Activated T-helper 2 cell treated with anti-CD3 and anti-CD28 coated beads, Interferon-gamma antibody, Interleukin-2, Interleukin-4, amounts not matched to agents 10 μg/mL and 5 μg/mL and 100 μg/mL, durations not matched to agents 14 hours and 24 hours and 36 hours (primary cell): ENCODE measurements at places on chromosomes 3 and 15. TPM values are rescaled to one million over a fixed set of nuclear protein-coding genes. Genes with fewer than 3 reads are reported as not detected.
A peak's percentile ranks its signal among the peaks of the same experiment; 100 is the strongest.

MKRN2OS gene
- total RNA-seq, result not detected in 2 replicates

LTF gene
- not detected in 2 replicates for total RNA-seq

TTLL13 gene
- 0.34 and 1.3 TPM in 2 replicates for total RNA-seq

CCDC50 gene
- 28.5 and 32.1 TPM in 2 replicates for total RNA-seq

LDHAL6B gene
- total RNA-seq, result not detected in 2 replicates

IL5RA gene
- 0.18 TPM in 1 of 2 replicates, not detected in the other for total RNA-seq

SAMD7 gene
- total RNA-seq, result not detected in 2 replicates

TMC3 gene
- not detected in 2 replicates for total RNA-seq

SENP8 gene
- total RNA-seq, result 1.5 and 2.0 TPM in 2 replicates

ROPN1 gene
- total RNA-seq, result not detected in 2 replicates

GRCh38 chr3:15206662-15207576, 873 bp downstream of the CAPN7 start:
- peaks cover 21% of the 10 kb centered on the region for H3K36me3 ChIP-seq
- H3K4me3 ChIP-seq, result peak overlapping the region; percentile 96
- no peaks in the 10 kb centered on the region for H3K27me3 ChIP-seq
- peak; percentile 21 for DNase-seq
- H3K4me1 ChIP-seq, result peaks cover 31% of the 10 kb centered on the region

- H3K27ac ChIP-seq, result no peak overlapping the region
- H3K4me1 ChIP-seq, result peaks cover 11% of the 10 kb centered on the region
- DNase-seq, result no peak
- peaks cover 40% of the 10 kb centered on the region for H3K27me3 ChIP-seq
Measured at GRCh38 chr15:38421069-38421690, 32.7 kb upstream of the FAM98B start.

DNA sequence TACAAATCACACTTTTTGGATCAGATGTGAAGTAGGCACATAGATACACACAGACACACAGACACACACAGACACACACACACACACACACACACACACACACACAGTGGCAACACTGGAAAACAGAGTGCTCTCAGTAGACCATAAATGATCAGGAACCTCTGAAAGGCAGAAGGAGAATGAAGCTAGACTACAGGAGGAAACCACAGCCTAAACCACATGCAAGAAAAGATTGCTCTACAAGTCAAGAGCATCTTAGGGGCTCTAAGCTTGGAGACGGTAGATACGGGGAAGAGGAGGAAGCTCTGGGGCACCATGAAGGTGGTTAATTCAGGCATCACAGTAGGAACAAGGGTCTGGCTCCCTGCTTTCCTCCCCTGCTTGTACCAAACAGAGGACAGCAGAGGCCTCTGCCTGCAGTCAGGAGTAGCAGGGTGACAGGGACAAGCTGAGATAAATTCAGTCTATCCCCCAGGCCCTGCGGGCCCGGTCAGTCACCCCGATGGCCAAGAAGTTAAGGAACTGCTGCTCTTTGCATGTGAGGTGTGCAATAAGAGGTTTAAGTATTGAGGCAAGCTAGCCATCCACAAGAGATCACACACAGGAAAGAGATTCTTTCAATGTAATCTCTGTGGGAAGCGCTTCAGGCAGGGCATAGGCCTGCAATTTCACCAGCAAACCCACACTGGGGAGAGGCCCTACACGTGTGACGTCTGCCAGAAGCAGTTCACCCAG, 23.5 kb upstream of the ARPIN start:
- peak; percentile 26 for DNase-seq
- H3K4me1 ChIP-seq, result peaks cover 24% of the 10 kb centered on the region
- no peaks in the 10 kb centered on the region for H3K36me3 ChIP-seq
- H3K27ac ChIP-seq, result peak overlapping the region; percentile 35
- H3K27me3 ChIP-seq, result peaks cover 4% of the 10 kb centered on the region

GRCh38 chr3:141110322-141110721, 59.2 kb downstream of the SPSB4 start:
- no peaks in the 10 kb centered on the region for H3K36me3 ChIP-seq
- no peak overlapping the region for H3K27ac ChIP-seq
- no peaks in the 10 kb centered on the region for H3K4me1 ChIP-seq
- no peak for DNase-seq

- DNase-seq, result no peak
- peak overlapping the region; percentile 100 for H3K4me3 ChIP-seq
- H3K4me1 ChIP-seq, result peaks cover 51% of the 10 kb centered on the region
- peaks cover 45% of the 10 kb centered on the region for H3K36me3 ChIP-seq
- H3K27me3 ChIP-seq, result no peaks in the 10 kb centered on the region
Measured at GRCh38 chr3:88057630-88058305, 1.0 kb downstream of the CGGBP1 start.

DNA sequence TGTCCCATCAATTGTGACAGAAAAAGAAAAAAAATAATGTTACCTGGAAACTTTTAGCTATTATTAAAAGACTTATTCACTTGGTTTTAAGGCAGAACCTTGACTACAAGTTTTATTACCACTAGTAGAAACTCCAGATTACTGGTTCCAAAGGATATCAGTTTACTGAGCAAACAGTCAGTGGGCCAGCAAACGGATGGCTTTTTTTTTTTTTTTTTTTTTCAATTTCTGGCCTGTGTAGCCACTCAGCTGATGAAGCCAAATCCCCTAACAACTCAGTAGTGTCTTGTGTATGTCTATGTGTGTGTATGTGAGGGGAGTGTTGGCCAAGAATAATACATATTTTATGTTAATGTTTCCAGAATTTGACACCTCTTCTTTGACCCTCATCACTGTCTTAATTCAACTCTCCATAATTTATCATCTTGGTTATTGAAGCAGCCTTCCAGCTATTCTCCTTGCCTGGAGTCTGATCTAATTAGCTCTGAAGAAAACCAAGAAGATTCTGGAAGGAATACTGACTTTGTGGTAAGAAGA, 724.9 kb downstream of the NSUN3 start:
- no peaks in the 10 kb centered on the region for H3K27me3 ChIP-seq
- H3K4me3 ChIP-seq, result no peak overlapping the region
- H3K4me1 ChIP-seq, result no peaks in the 10 kb centered on the region
- DNase-seq, result no peak

DNA sequence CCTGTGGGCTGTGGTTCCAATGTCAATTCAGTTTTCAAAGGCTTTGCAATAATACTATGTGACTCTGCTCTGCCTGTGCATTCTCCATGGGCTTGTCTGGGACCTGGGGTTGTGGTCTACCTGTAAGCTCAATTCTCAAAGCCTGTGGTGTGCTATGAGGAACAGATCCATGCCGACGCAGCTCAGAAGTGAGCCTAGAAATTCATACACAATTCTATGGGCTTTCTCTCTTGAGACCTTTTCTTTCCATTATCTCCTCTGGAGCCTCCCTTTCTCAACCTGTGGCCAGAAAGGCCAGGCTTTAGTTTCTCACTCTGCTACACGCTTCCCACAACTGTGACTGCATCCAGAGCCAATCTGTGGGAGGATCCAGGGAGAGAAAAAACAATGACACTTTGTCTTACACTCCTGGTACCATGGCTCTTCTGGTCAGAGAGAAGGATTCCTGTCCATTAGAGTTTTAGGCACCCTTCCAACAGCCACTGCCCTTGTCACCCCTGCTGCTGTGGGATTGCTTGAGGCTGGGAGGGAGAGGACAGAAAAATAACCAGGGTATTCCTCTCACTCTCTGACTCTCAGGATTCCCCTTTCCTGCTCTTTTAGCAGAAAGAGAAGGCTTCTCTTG, 34.1 kb upstream of the KLF13 start:
- peaks cover 3% of the 10 kb centered on the region for H3K36me3 ChIP-seq
- H3K4me1 ChIP-seq, result no peaks in the 10 kb centered on the region
- H3K4me3 ChIP-seq, result no peak overlapping the region
- peaks cover 72% of the 10 kb centered on the region for H3K27me3 ChIP-seq
- H3K27ac ChIP-seq, result no peak overlapping the region

- H3K4me1 ChIP-seq, result no peaks in the 10 kb centered on the region
- no peak overlapping the region for H3K27ac ChIP-seq
- H3K4me3 ChIP-seq, result no peak overlapping the region
Measured at GRCh38 chr15:60830479-60830878, 351.5 kb upstream of the ICE2 start.

DNA sequence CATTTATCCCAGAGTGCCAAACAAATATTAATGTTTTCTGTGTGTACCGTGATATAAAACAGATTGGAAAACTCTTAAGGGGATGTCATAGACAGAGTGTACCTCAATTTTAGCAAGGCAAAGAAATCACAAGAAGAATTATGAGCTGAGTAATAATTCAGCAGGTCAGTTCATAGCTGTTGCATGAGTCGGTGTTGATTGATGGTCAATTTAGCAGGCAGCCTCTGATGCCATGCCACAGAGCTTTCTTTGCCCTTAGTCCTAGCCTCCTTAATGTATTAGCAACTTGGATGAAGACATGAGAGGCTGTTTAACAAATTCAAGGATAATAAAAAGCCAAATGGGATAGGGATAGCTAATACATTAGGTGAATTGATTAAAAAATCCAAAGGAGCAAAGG, 6.8 kb downstream of the SLC35A5 start:
- H3K27me3 ChIP-seq, result no peaks in the 10 kb centered on the region
- peaks cover 21% of the 10 kb centered on the region for H3K4me1 ChIP-seq
- no peak overlapping the region for H3K27ac ChIP-seq
- H3K4me3 ChIP-seq, result no peak overlapping the region
- DNase-seq, result no peak

GRCh38 chr15:96020133-96020532, 310.4 kb upstream of the NR2F2 start:
- no peak for DNase-seq
- H3K36me3 ChIP-seq, result no peaks in the 10 kb centered on the region
- H3K27me3 ChIP-seq, result no peaks in the 10 kb centered on the region
- no peak overlapping the region for H3K4me3 ChIP-seq
- H3K27ac ChIP-seq, result no peak overlapping the region

GRCh38 chr15:88126695-88127431, 129.7 kb downstream of the NTRK3 start:
- H3K4me1 ChIP-seq, result peaks cover 3% of the 10 kb centered on the region
- no peak overlapping the region for H3K27ac ChIP-seq
- no peaks in the 10 kb centered on the region for H3K27me3 ChIP-seq
- no peaks in the 10 kb centered on the region for H3K36me3 ChIP-seq
- no peak overlapping the region for H3K4me3 ChIP-seq

- no peak overlapping the region for H3K27ac ChIP-seq
- no peaks in the 10 kb centered on the region for H3K27me3 ChIP-seq
- DNase-seq, result no peak
Measured at GRCh38 chr3:20930034-20930433, 744.0 kb upstream of the SGO1 start.

DNA sequence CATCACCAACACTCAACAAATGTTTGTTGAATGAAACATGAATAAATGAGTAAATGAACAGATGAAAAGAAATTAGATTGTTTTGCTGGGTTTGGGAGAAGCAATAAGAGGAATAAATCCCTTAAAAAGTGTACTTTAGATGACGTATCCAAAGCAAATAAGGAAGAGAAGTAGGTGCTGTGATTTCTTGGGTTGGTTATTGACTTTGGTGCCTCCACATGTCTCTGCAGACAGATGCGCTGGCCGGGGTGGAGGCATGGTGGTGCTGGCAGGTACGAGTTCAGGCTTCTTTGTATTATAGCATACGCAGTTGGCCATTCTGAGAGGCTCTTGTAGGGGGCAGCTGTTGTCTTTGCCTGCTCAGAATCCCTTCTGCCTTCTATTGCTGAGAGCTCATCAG, 178.9 kb downstream of the POLR2M start:
- no peaks in the 10 kb centered on the region for H3K4me1 ChIP-seq
- H3K27ac ChIP-seq, result no peak overlapping the region
- H3K36me3 ChIP-seq, result no peaks in the 10 kb centered on the region

- no peaks in the 10 kb centered on the region for H3K27me3 ChIP-seq
- no peaks in the 10 kb centered on the region for H3K4me1 ChIP-seq
- no peak overlapping the region for H3K27ac ChIP-seq
- H3K36me3 ChIP-seq, result no peaks in the 10 kb centered on the region
Measured at GRCh38 chr15:47744496-47744895, 27.2 kb downstream of the SEMA6D start.

GRCh38 chr15:87155771-87156170, 1076.1 kb downstream of the AGBL1 start:
- H3K36me3 ChIP-seq, result no peaks in the 10 kb centered on the region
- peaks cover 2% of the 10 kb centered on the region for H3K4me1 ChIP-seq
- no peaks in the 10 kb centered on the region for H3K27me3 ChIP-seq
- no peak overlapping the region for H3K4me3 ChIP-seq
- DNase-seq, result no peak

GRCh38 chr3:170830580-170830979, 39.4 kb downstream of the RPL22L1 start:
- no peak for DNase-seq
- peaks cover 36% of the 10 kb centered on the region for H3K27me3 ChIP-seq
- no peak overlapping the region for H3K4me3 ChIP-seq
- no peak overlapping the region for H3K27ac ChIP-seq
- no peaks in the 10 kb centered on the region for H3K36me3 ChIP-seq

DNA sequence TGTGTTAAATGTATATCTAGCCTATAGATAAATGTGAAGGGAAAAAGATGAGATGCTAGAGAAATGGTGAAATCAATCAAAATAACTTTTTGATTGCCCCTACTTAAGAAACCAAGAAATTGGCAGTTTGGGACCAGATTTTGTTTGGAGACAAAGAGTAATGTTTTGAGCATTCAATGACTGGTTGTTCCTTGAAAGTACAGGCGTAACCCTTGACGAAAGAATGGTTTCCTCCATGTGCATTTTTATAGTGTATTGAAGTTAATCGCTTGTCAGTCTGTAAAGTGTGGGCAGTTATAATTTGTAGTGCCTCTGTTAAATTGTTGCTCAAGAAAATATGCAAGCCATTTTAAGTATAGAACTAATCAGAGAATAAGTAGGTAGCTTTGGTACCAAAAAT, 1.2 kb downstream of the KIF23 start:
- no peak for DNase-seq
- no peaks in the 10 kb centered on the region for H3K27me3 ChIP-seq
- H3K4me1 ChIP-seq, result peaks cover 39% of the 10 kb centered on the region
- peaks cover 27% of the 10 kb centered on the region for H3K36me3 ChIP-seq

GRCh38 chr3:135451037-135451785, 514.3 kb upstream of the PPP2R3A start:
- H3K27me3 ChIP-seq, result no peaks in the 10 kb centered on the region
- no peak for DNase-seq
- H3K36me3 ChIP-seq, result no peaks in the 10 kb centered on the region
- H3K27ac ChIP-seq, result no peak overlapping the region
- no peak overlapping the region for H3K4me3 ChIP-seq

DNA sequence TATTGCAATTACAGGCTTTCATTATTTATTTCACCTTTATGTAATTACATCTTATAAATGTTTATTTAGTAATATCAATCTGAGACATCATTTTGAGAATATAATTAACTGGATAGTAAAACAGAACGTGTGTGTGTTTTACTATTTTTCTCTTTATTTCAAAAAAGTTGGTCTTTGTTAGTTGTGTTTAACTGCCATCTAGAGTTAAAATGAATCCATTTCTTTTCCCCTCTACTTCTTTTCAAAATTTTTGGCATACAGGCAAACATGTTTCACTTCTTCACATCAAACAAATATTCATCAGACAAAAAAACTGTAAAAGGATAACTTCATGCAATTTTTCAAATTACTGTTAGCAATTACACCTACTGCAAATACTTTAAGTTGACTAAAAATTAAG, 61.1 kb downstream of the FEZF2 start:
- DNase-seq, result no peak
- H3K4me3 ChIP-seq, result no peak overlapping the region
- H3K4me1 ChIP-seq, result no peaks in the 10 kb centered on the region
- H3K36me3 ChIP-seq, result no peaks in the 10 kb centered on the region
- H3K27me3 ChIP-seq, result peaks cover 1% of the 10 kb centered on the region

- H3K27me3 ChIP-seq, result peaks cover 32% of the 10 kb centered on the region
- H3K4me3 ChIP-seq, result no peak overlapping the region
- H3K4me1 ChIP-seq, result peaks cover 2% of the 10 kb centered on the region
Measured at GRCh38 chr15:70234256-70234905, 136.7 kb upstream of the TLE3 start.
